Fibroblast of skin of scalp (primary cell): ENCODE measurements at places on chromosomes 2 and 18.

GRCh38 chr2:96511851-96512250, 6.7 kb upstream of the NEURL3 start:
- DNase-seq, result no peak

- DNase-seq, result no peak
Measured at GRCh38 chr2:4628998-4629501, 925.7 kb downstream of the DCDC2C start.

DNA sequence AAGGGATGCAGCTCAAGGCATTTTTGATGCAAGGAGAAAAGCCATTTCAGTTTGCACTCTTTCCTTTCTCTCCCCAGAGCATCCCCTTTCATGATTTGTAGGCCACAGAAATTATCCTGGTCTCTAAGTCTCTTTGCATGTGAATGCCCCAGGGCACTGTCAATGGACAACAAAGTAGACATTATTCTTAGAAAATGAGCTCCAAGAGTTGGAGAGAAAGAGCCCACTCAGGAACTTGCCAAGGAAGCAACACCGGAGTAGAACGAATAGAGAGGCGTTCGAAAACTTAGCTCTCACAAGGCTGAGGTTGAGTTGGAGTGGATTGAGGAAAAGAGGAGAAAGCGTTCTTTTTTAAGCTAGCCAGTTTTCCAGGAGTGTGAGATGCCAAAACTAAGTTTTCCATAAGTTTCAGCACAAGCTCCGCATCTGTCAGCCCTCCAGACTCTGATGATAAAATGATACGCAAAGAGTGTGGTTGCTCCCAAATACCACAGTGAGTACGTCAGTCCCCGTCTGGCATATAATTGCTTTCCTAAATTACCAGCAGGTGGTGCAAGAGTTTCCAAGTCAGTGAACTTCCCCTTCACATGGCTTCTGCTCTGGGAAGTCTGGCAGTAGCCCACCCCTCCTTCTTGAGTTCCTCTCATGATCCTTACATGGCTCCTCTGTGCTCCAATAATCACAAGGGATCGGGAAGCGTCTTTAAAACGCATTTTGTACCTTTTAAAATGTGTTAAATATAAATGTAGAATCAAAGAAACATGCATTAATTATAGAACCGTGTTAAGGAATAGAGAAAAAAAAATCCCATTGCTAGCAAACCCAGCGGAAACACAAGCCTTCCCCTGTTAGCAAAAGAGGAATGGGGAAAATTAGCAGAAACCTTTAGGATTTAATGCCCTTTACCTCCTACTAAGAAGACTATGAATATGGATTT, 1060.6 kb upstream of the FANCL start:
- peak; percentile 88 for DNase-seq

GRCh38 chr2:209817844-209818271, 46.2 kb downstream of the UNC80 start:
- no peak for DNase-seq

- DNase-seq, result no peak
Measured at GRCh38 chr2:143823296-143823695, 694.1 kb downstream of the ARHGAP15 start.

DNA sequence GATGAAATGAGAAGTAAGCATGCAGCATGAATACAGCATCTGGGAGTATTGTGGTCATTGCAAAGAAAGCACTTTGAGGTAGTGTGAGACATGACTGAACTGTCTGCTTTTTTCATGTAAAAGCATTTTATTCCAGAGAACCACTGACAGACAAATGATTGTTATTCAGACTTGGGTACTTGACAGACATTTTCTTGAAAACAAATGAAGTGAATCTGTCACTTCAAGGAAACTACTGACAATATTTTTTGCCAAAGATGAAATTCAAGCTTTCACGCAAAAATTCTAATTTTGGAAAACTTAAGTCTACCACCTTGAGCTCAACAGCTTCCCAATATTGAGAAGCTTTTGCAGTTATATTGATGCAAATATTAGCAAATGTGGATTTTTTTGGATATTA, 255.7 kb downstream of the ARL6IP6 start:
- DNase-seq, result no peak

DNA sequence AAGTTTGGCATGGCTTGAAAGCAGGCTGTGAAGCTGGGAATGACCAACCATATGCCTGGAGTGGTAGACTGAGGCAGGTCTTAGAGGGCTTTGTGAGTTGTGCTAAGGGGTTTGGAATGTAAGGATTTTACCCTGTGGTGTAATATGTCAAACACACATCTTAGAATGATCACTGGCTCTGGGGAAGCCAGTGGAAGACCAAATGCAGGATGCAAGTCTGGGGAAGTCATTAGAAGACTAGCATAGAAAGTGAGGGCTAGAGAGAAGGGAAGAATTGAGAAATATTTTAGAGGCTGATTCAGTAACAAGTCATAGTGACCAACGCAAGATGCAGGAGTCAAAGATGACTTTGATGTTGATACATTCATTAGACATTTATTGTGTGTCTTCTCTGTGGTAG, 3.5 kb upstream of the FHOD3 start:
- peak; percentile 56 for DNase-seq

GRCh38 chr2:33247365-33247764, 229.1 kb upstream of the RASGRP3 start:
- no peak for DNase-seq

- no peak for DNase-seq
Measured at GRCh38 chr2:193988784-193989183, 1668.2 kb upstream of the SLC39A10 start.

GRCh38 chr2:138493334-138493733, 8.2 kb upstream of the SPOPL start:
- DNase-seq, result peak; percentile 19

GRCh38 chr2:239625971-239626734, 225.3 kb upstream of the HDAC4 start:
- DNase-seq, result no peak

DNA sequence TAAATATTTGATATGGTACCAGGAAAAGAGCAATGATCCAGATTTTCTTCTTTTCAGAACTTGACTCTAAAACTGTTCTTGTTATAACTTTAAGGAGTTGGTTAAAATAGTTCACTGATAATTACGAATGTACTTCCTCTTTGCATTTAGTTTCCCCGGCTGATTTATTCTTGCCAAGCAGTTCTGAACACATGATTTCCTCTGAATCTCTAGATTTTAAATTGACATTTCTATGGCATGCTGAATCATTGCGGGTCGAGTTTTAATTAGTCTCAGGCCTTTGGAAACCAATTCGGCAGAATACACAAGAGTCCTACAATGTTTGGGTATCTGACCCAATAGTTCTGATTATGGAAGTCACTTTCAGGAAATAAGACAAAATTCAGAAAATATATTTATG, 37.3 kb upstream of the DNAH7 start:
- no peak for DNase-seq

- DNase-seq, result no peak
Measured at GRCh38 chr2:191297033-191297432, 51.8 kb downstream of the MYO1B start.

GRCh38 chr2:170512266-170512665, 202.9 kb upstream of the SP5 start:
- no peak for DNase-seq

GRCh38 chr2:86825693-86826381, 35.1 kb upstream of the CD8A start:
- DNase-seq, result no peak

GRCh38 chr2:152171718-152172117, 3.8 kb downstream of the STAM2 start:
- DNase-seq, result no peak

DNA sequence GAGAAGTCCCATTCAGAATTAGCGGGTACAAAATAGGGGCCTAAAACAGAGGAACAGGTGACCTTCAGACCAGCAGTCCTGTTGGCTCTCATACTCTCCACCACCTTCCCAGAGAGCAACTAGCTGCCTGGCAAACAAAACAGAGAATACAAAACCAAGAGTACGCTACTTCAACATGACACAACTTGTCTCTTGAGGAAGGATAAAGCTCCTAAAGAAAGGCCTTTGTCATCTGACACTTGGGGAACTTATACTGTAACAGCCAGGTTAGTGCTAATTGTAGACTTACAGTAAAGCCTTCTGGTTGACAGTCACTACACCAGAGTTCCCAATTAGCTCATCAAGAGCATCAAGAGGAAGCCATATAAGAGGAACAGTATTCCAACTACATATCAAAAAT, 282.1 kb upstream of the NT5C1B start:
- DNase-seq, result no peak

DNA sequence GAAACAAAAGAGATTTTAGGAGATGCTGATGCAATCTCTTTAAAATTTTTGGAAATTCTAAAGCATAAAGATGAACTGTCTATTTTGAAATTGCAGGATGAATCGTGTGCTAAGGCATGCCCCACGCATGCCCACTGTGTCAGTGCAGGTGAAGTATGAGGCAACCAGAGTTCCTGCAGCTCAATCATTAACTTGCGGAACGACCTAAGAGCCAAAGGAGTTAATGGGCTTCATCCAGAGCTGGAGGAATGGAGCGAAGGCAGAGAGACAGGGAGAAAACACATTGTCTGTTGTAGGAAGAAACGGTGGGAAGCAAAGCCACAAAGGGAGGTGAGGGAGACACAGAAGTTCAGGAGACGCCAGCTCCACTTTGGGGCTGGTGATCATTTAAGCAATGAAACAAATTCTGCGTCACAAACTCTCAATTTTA, 265.2 kb downstream of the CCDC85A start:
- peak; percentile 3 for DNase-seq

DNA sequence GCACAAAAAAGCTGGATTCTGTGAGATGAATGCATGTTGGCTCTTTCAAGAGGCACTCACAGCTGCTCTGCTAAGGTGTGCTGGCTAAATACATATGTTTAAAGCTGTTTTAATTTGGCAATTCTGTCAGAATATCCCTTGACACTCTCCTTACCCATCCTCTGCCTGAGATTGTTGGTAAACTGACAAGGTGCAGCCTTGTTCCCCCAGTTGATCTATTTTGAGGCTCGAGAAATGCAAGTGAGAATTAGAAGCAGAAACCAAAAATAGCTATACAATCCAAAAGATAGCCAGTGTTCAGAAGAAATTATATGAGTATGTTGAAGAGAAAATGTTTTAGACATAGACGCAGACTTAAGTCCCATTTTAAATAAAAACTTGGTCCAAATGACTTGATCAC, 971.7 kb upstream of the GYPC start:
- DNase-seq, result no peak

GRCh38 chr2:171201271-171201670, 40.6 kb upstream of the TLK1 start:
- DNase-seq, result no peak

DNA sequence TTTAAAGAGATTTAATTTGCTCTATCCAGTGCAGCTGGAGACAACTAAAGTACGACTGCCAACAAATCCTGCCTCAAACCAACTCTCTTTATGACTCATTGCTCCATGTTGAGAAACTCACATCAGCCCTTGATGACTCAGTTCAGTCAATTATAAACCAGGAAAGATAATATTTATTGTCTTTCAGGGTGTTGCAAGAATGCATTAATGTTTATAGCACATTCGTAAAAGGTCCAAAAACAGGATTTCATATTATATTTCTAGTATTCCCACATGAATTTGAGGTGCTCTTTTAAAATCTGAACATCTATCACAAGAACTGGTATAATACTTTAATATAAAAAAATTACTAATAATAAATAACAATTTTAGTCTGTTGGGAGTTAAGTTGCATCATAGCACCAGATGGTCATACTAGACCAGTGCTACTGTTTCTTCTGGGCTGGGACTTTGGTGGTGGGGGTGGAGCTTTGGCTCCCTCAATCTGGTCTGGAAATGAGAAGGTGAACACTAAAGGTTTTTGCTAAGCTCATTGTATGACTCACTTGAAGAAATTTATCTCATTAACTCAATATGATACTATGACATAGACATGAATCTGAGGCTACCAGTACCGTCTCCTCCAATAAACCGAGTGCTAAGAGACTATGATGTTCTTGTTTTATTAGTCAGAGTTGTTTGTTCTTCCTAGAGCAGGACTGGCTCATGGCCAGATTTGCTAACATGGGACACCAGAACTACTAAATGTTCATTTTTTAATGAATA, 26.6 kb upstream of the MAP3K20 start:
- peak; percentile 94 for DNase-seq

DNA sequence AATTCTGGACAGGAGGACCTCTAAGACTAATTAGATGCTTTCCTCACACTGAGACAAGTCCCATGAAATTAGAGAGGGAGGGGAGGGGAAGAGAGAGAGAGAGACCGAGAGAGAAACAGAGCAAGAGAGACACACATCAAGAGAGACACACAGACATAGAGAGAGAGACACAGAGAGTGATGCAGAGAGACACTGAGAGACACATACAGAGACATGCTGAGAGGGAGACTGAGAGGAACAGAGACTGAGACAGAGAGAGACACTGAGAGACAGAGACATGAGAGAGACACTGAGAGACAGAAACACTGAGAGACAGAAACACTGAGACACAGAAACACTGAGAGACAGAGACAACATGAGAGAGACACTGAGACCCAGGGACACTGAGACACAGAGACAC, 250.8 kb downstream of the TNS1 start:
- no peak for DNase-seq

- DNase-seq, result no peak
Measured at GRCh38 chr2:190882856-190883582, 2.4 kb downstream of the GLS start.

DNA sequence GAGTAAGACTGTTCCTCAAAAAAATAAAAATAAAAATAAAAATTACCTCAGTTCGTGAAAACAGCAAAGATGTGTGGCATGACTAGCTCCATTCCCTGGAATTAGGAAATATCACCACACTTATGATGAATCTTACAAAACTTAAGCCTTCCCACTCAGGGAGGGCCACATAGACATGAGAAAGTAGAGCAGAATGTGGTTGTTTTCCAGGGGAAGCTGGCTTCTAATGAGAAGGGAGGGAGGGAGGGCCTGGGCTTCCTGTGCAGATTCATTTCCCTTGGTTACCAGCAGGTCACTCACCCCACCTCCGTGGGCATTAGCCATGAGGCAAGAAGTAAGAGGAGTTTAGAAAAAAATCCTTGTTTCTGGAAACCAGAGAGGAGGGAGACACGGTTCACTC, 95.9 kb upstream of the RMDN2 start:
- DNase-seq, result peak; percentile 98

DNA sequence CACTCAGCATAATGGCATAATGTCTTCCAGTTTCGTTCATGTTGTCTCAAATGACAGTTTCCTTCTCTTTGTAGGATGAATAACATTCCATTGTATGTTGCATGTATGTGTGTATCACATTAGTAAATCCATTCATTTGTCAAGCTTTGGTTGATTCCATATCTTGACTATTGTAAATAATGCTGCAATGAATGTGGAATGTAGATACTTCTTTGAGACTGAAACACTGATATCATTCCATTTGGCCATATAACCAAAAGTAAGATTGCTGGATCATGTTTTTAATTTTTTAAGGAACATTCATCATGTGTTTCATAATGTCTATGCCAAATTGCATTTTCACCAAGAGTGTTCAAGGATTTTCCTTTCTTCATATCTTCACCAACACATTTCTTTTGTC, 1711.4 kb upstream of the PIK3C3 start:
- peak; percentile 4 for DNase-seq

DNA sequence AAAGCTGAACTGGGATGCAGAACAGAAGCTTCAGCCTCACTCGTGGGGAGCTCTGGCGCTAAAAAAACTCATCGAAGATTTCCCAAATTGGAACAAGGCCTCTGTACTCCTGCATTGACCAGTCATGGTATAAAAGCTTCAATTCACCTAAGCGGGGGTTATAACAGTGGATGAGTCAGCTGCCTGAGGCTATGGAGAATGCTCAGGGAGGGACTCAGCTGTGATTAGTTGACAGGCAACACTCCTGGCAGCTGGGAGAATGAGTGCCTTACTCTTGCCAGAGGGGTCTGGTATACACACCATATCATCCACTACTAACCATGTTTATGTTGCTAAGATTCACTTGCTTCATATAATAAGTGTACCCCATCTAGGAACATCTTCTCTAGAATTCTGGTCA, 350.6 kb upstream of the VRK2 start:
- peak; percentile 33 for DNase-seq

- DNase-seq, result no peak
Measured at GRCh38 chr18:59279722-59280121, 6.5 kb upstream of the RAX start.
